Activated CD4-positive, alpha-beta T cell treated with anti-CD3 and anti-CD28 coated beads, Interleukin-2, amount 50 U/mL, for 24 hours (primary cell): ENCODE measurements at places on chromosomes 6 and 20.

DNA sequence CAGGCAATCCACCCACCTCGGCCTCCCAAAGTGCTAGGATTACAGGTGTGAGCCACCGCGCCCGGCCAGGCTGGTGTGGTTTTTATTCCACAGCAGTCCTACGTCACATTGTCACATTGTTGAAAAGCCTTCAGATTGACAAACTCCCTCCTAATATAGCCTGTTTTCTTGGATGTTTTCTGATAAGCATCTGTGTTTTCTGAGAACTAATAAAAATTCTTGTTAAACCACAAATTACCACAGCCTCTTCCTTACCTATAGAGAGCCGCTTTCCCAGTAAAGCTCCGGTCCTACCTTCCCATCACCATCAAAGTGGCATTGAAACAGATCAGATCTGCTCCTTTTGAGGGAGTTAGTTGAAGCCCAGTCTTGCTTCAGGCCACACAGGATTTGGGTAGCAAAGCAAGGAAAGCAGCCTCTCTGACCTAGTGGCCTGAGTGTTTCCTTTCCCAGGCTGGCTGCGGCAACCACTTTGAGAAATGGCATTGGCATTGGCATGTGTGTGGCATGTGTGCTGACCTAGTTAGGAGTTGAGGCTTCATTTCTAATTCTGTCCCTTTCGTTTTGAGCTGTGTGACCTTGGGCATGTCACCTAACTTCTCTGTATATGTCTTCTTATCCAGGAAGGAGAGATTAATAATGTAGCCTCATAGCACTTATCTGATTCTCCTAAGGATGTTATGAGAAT lies 1.7 kb upstream of the PKIG start:
- DNase-seq = no peak

DNA sequence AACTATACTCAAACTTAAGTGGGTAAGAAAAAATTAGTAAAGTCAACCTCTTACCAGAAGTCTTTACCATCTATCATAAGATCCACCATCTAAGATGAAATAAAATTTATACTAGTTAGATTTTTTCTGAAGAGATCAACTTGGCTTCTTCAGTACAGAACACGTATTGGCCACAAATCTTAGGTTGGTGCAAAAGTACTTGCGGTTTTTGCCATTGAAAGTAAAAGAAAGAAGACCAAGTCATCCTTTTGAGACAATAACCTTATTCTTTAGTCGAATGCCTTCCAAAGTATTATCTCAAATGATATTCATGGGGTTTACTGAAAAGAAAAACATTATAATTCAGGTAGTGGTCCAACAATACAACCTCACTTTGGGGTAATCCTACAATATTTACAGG lies 292.6 kb upstream of the PTCHD4 start:
- no peak for DNase-seq

DNA sequence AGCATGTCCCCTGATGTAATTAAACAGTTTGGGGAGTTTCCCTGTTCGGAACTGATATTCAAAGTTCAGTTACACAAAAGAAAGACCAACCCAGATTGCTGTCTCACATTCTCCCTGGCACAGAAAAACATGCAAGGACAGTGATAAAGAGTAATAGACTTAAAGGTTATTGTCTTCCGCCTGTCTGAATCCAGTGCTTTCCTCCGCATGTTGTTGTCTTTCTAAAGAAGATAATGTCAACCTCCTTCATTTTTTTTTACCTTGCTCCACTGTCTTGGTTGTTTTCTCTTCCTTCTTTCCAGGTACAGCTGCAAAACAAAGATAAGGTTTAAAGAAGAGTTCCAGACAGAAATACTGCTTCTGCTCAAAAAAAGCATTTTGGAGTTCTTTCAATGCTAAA lies 284.5 kb downstream of the TRDN start:
- DNase-seq = no peak

- DNase-seq = no peak
Measured at GRCh38 chr6:57262901-57263694, 41.0 kb upstream of the RAB23 start.

- DNase-seq = no peak
Measured at GRCh38 chr20:43205699-43206098, 16.0 kb upstream of the PTPRT start.

GRCh38 chr6:45350186-45350710 lies 22.1 kb downstream of the RUNX2 start:
- DNase-seq = no peak

- no peak for DNase-seq
Measured at GRCh38 chr6:17271628-17272027, 9.5 kb upstream of the RBM24 start.

DNA sequence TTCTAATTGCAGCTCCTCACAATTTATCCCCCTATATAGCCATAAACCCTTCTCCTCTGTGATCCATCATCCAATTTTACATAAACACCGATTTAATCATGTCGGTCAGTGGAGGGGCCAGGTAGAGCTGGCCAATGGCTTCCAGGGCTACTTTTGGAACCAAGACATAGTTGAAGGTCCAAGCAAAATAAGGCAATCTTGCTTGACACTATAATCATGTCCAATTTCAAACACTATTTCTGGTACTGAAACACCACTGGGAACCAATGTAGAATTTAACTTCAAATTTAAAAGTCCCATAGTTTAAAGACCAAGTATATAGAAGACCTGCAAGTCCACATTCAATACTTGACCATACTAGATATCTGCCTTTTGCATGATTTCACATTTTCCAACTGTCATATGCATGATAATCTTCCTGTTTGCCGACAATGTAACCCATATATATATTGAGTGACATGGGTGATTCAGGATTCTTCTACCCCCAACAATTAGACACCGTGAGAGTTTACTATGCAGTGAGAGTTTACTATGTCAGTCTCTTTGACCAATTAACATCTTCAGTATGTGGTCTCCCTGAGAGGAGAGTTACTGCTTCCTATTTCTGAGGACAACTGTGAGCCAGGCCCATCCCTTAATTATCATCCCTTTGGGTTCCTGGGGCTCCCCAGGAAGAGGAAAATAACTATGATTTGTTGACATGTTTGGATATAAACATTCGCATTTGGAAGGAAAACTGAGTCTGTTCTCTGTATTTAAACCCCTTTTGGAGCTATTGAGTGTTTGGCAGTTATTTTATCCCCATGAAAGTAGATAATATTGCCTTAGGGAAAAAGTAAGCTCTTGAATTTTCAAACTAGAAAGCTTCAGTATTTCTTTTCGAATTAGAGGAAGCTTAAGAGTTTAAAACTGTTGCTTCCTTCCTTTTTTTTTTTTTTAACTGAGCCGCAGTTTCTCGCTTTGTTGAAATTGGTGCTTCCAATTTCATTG lies 31.8 kb downstream of the SAMD3 start:
- DNase-seq = no peak

- DNase-seq = no peak
Measured at GRCh38 chr20:35342154-35342769, 50.0 kb upstream of the FAM83C start.

- DNase-seq = no peak
Measured at GRCh38 chr6:43848671-43849391, 78.8 kb downstream of the VEGFA start.

- DNase-seq = no peak
Measured at GRCh38 chr6:44733868-44734267, 346.4 kb downstream of the CDC5L start.

GRCh38 chr6:134458857-134459657 lies 141.1 kb upstream of the SGK1 start:
- DNase-seq = no peak

DNA sequence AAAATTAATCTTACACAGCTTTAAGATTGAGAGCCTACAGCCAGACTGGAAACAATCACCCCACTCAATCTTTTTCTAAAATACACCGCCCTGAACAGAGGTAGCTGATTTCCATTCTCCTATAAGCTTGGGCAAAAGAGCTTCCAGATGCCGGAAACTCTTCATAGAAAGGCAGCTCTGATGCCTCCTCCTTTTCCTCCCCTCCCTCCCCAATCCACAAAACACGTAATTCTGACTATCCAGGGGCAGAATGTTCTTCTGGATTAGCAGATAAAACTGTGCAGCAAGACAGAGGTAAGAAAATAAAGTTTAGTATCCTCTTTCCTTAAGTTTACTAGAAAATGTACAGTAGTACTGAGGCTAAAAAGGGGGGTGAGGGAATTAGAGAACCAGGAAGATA lies 15.8 kb downstream of the ADNP start:
- no peak for DNase-seq

- DNase-seq = no peak
Measured at GRCh38 chr20:23231561-23232218, 118.9 kb upstream of the NXT1 start.

GRCh38 chr6:36336779-36337241 lies at the start of gene BNIP5:
BNIP5 (minus strand) TSS chr6:36336888; CDS start chr6:36330690, 6,198 bp downstream.
- DNase-seq = no peak

DNA sequence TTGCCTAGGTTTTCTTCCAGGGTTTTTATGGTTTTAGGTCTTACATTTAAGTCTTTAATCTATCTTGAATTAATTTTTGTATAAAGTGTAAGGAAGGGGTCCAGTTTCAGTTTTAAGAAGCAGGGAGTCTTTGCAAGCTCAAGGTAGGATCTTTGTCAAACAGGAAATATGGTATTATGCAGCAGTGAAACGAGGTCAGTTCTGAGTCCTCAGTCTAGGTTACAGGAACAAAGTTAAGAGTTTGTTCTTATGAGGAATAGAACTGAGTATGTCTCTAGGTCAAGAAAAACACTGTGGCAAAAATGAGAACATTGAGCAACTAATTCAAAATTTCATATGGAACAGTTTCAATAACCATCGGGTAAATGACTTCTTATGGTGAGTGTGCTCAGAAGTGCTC lies 63.6 kb downstream of the GCLC start:
- DNase-seq = no peak

DNA sequence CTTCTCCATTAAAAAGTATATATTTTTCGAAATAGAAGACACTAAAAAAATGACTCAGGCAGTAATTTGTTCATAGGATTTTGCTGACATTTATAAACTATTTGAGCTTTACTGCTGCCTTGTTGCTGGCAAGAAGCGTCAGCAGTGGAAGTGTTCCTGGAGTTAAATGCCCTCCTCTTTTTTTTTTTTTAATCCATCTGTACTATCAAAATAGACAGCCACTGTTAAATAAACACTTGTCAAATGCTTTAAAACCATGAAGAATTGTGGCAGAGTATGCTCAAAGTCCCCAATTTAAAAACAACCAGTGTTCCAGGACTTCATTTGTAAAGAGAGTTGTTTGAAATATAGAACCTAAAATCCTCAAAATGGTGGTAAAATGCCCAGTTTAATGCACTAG lies 253.8 kb downstream of the NKAIN2 start:
- no peak for DNase-seq

DNA sequence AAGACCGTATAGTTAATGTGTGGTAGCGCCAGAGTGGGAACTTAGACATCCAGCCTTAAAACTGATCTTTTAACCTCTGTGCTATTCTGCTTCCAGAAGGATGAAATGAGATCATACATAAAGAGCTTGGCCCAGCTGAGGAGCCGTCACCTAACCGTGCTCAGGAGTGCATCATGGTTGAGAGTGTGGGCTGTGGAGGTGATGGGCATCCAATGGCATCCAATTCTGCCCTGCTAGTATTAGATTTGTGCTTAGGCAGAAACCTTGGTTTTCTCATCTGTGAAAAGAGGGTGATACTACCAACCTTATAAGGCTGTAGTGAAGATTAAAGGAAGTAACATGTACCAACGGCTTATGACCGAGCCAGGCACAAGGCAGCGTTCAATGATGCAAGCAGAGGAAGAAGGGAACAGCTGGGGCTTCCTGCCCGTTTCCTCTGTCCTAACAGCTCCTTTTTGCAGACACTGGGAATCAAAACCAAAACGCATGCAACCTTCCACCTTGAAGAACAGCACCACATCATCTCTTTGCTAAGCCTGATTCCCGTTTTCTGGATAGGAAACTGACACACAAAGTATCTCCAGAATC lies 1.3 kb downstream of the SLC22A16 start:
- no peak for DNase-seq

DNA sequence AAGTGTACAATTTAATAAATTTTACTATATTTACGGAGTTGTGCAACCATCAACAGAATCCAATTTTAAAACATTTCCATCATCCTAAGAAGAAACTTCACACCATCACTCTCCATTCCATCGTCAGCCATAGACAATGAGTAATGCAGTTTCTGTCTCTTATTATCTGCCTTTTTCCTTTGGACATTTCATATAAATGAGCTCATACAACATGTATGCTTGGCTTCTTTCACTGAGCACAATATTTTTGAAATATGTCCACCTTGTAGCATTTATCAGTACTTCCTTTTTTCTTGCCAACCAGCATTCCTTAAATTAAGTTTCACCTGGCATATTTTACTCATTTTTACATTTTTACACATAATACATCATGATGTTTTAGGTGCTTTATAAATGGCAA lies 22.7 kb upstream of the HIVEP1 start:
- DNase-seq = no peak

GRCh38 chr20:2872459-2873009 lies 747 bp upstream of the PTPRA start:
- DNase-seq = peak; percentile 69

DNA sequence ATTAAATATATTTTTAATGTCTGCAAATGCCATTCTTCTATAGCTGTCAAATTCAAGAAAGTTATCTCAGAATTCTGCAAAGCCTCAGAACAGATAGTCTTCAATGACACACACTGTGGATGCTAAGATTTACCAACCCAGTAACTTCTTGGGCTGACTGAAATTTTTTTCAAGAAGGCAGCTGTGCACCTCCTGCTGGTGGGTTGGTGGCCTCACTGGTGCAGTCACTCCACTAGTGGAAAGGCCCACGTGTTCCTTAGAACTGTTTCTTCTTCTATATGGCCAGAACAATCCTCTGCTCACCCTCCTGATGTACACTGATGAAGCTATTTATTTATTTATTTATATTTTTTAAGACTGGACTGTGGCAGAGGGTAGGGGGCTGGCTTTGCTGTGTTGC lies 28.1 kb upstream of the MTCL3 start:
- DNase-seq = no peak

DNA sequence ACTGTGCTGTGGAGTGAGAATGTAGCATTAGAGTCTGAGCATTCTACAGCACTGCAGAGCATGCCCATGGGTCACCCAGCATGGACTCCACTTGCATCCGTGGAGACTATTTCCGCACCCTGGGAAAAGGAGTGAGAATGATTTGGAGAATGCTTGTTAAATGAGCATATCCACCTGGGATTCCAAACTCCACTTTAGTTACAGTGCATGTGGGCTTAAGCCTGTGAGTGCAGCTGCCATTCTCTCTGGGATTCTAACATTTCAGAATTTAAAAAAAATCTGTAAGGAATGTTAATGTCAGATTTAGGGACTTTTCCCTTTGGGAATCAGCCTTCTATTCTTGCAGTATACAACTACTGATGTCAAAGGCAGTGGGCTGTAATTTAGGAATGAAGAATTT lies 33.4 kb downstream of the KIF25 start:
- no peak for DNase-seq

- DNase-seq = no peak
Measured at GRCh38 chr6:72530152-72530551, 91.7 kb upstream of the KCNQ5 start.

DNA sequence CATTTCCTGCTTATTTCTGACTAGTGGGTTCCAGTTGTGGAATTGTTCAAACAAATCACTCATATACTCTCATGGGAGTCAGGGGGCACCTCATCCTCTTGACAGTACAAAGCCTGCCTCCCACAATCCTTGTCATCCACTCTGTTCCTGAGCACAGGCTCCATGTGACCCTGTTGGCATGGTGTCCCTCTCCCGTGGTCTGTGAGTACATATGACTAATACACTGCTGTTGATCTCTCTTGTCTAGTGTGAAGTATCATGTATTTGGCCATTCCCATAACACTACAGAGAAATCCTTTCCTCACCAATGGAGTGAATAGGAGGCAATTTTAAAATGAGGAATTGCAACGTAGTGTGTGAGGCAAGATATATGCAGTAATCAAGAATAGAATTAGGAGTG lies 185.3 kb downstream of the OGFRL1 start:
- DNase-seq = no peak
